ENCODE measurements at places on chromosomes 11 and 22.
A peak's percentile ranks its signal among the peaks of the same experiment; 100 is the strongest.

DNA sequence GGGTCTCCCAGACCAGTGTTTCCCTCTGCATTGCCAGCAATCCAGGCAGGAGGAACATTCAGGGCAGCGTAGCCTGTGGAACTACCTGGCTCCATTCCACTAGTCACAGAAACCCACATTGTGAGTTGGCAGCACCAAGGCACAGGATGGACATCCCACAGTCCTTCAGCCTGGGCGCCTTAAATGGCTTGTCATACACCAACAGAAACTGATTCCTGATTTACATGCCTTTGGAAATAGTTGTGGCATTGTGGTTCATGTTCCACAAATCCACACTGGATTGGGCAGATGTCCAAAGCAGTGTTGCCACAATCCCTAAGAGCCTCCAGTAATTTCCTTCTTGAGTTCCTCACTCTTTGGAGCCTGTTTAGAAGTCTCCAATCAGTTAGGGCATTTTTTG lies 225.6 kb downstream of the BLID start:
- ATAC-seq = no peak

- ATAC-seq = no peak
Observed at GRCh38 chr11:7462706-7463105, 22.6 kb upstream of the OLFML1 start.

GRCh38 chr11:14974515-14975251 lies 2.5 kb upstream of the CALCA start:
- peak; percentile 41 for ATAC-seq

GRCh38 chr11:17918049-17918605 lies 94.7 kb downstream of the SERGEF start:
- no peak for ATAC-seq

DNA sequence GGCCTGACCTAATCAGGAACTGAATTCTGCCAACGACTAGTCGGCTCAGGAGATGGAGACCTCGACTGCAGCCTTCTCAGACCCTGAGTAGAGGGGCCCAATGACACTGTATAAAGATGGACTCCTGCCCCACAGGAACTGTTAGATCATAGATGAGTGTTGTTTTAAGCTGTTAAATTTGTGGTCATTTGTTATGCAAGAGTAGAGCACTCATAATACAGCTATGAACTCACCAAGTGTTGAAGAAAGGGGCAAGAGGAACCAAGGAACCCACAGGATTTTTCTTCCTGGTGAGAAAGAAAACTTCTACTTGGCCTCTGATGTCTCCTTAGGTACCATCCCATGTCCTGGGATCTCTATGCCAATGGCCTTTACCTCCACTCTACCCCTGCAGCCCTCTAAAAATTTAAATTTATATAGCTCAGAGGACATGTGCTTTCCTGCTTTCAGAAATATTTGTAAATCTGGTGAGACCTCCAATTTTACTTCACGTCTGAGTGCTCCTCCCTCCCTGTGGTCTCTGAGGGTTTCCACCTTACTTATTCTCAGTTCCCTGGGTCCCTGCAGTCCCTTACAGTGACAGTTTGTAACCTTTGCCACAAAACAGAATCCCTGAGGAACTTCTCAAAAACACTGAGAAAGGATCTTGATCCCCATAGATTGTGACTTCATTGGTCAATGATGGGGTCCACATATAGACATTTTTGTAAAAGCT lies 256.3 kb upstream of the ARHGAP20 start:
- ATAC-seq = no peak

DNA sequence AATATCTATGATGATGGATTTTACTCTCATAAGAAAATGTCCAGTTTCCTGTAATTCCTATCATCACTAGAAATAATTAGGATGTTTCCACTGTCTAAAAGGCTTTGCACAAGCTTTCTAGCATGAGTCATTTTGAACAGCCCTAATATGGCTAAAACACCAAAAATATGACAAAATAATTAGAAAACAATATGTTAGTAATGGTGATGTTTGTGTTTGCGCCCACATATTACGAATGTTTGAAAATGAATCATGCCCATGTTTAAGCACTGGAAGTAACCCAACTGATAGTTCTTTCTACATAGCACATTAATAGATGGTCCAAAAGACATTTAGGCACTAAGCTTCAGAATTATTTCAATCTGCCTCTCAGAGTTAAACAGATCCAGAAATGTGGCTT lies 96.0 kb downstream of the TRPC6 start:
- ATAC-seq = no peak

DNA sequence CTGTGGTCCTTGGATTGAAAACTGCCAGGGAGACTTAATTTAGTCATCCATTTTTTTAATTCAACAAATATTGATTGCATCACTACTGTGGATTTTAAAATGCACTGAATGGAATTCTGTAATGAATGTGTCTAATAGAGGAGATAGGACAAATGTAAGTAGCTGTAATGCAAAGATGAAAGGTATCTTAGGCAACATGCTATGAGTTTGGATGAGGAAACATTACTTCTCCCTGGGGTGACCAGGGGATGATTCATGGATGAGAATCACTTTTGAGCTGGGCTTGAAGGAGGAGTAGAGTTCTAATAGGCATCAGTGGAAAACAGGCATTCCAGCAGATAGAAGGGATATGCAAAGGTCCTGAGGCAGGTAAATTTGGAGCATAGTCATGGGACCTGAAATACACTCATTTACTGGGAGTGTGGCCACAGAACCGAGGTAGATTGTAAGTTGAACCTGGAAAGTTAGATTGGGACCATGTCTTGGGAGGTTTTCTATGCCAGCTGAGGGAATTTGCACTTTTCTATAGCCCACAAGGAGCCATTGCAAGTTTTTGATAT lies 43.4 kb downstream of the PKNOX2 start:
- ATAC-seq = no peak
